ENCODE measurements at places on chromosomes 1 and 21. TPM values are rescaled to one million over a fixed set of nuclear protein-coding genes. Genes with fewer than 3 reads are reported as not detected.

- no peak for DNase-seq
Measured at GRCh38 chr1:21871943-21872342, 59.9 kb downstream of the LDLRAD2 start.

DNA sequence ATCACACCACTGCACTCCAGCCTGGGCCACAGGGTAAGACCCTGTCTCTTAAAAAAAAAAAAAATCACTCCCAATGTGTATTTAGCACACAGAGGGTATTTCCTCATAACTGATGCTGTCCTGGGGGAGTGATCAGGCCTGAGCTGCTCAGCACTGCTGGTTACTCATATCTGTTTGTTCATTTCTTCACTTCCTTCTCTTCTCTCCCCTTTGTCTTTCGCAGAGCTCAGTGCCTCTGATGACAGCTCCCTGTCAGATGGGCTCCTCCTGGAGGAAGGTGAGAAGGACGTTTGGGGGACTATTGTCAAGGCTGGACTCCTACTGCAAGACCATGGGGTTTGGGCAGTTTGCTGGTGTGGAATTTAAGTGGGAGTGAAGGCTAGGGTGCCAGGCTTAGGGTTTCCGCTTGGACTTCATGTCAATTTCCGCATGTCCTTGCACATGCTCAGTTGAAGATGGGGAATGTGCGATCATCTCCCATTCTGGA is 13.0 kb downstream of the INAVA start:
- DNase-seq = no peak

GRCh38 chr1:42844592-42845140 is 1.7 kb upstream of the ZNF691 start:
- no peak for DNase-seq

DNA sequence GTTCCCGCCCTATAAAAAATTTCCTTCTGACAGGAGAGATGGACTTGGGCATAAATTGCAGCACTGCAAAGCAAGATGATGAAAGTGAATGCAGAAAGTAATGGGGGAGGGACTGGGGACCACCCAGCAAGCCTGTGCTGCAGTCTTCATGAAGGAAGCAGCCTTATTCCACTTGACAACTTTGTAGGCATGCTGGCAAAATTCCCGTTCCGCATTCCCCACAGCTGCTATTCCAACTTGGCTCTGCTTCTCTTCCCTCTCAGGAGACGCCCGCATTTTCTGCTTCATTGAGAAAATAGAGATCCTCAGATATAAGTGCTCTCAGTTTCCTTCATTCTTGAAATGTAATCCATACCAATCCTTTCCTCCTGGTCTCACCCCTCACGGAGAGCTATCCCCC is 2.4 kb downstream of the HMGB4 start:
- peak; percentile 88 for DNase-seq

DNA sequence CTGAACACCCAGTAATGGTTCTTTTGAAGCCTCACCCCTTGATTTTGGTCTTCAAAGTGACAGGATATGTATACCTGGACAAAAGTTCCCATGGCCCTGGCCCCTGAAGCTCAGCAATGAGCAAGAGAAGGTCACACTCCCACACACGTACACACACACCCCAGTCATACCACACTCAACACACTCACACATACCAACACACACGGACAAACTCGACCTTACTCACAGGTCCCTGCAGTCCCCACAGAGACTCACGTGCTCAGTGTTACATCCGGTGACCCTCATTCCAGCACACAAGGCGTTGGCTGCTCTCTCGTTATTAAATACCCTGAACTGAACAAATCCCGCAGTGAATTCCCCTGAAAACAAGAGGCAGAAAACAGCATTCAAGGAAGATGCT is 5.9 kb downstream of the ITLN1 start:
- DNase-seq = no peak

DNA sequence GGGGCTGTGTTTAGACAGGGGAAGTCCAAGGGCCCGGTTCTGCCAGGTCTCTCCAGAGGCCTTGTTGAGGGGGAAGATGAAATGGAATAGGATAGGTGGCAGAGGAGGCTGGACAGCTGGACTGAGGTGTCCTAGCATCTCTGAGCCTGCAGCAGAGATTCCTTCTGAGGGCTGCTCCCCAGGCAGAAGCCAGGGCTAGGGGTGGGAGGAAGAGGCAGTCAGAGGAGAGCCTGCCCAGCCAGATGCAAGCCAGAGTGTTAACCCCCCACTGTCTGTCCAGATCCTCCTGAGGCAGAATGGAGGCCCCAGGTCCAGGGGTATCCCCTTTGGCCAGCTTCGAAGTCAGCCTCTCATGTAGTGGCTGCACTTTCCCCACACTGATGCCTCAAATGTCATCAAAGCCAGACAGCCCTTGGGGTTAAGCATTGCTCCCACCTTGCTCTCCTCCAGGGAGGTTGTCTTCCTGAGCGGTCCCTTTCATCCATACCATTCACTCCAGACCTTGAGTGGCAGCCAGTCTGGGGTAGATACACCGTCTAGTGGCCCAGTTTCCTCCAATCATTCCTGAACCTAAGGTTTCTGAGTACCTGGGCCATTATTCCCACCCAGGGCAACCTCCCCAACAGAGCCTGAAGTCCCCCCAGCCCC is 1.7 kb downstream of the CSF1 start:
- DNase-seq = no peak

TTC22 gene
- total RNA-seq = 6.6 TPM

S100A1 gene
- total RNA-seq = 1.8 TPM

All from lung (tissue), 17 donors.